ENCODE measurements at places on chromosomes 7 and 10.

DNA sequence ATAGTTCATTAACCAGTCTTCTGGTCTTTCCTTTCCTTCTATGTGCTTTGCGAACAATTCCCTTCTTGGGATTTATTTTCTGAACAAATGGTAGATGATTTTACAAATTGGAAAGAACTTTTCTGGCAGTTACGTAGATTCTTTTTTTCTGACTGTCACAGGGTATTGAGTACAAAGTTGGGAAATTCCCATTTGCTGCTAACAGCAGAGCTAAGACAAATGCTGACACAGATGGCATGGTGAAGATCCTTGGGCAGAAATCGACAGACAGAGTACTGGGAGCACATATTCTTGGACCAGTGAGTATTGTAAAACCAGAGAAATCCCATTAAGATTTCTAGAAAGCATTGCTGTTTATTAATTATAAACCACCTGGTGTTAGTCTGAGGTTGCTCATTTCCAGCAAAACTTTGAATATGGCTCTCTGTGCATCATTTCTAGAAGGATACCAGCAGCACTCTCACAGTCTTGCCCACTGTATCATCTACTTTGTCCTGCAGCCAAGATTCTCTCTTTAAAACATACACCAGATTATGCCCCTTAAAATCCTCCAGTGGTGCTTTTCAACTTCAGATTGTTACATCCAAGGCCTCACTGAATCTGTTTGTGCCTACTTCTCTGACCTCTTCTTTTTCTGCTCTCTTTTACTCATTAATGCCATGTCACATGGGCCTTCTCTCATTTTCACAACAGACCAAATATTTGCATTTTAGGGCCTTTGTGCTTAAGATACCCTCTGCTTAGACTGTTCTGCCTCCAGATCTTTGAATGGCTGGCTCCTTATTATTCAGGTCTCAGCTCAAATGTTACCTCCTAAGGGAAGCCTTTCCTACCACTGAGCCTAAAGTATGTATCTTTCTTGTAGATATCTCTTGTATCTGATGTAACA lies 27.0 kb downstream of the DLD start:
- no peak for DNase-seq

- DNase-seq = no peak
Measured at GRCh38 chr10:78752221-78752620, 316.5 kb upstream of the ZMIZ1 start.

DNA sequence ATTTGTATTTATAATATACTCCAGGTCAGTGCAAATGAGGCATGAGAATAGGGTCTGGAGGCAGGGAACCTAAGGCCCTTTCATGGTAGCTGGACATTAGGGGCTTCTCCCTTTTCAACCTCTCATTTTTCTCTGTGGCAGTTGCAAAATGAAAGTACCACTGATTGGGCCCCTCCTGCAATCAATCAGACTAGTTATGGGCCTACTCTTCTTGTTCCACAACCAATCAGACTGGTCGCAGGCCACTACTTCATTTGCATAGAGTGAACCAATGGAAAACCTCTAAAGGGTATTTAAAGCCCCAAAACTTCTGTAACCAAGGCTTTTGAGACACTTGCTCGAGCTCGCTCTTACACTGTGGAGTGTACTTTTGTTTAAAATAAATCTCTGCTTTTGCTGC lies 10.0 kb upstream of the PRPS1L1 start:
- DNase-seq = no peak

- no peak for DNase-seq
Measured at GRCh38 chr7:44163591-44163990, 22.5 kb upstream of the MYL7 start.

DNA sequence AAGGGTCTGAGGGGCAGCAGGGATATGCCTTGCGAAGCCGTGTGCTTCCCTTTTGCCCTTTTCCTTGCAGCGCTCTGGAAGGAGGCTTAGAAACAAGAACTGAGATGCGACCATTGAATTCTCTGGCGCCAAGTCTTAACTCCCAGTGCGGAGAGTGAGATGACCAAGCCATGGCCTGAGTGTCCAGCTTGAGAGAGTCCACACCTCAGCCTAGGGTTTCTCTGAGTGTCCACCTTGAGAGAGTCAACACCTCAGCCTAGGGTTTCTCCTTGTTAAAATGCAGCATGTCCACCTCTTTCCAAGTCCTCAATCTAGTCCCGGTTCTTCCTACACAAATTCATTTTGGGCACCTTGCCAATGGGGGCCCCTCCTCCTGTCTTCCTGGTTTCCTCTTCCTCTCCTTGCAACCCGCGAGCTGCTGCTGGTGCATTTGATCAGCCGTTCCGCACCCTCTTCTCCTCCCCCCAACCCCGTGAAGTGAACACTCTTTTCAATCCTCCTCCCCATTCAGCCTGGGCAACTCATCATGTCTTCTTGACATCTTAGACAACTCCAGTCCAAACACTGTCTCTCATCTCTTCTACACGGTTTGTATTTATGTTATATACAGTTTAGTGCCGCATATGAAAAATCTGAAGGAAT lies 178.2 kb upstream of the PITRM1 start:
- DNase-seq = no peak

GRCh38 chr10:130606001-130606405 lies 469.8 kb downstream of the GLRX3 start:
- DNase-seq = no peak

GRCh38 chr10:25294032-25294926 lies 119.5 kb downstream of the GPR158 start:
- DNase-seq = no peak

GRCh38 chr7:156898938-156899337 lies 6.0 kb upstream of the LMBR1 start:
- no peak for DNase-seq

DNA sequence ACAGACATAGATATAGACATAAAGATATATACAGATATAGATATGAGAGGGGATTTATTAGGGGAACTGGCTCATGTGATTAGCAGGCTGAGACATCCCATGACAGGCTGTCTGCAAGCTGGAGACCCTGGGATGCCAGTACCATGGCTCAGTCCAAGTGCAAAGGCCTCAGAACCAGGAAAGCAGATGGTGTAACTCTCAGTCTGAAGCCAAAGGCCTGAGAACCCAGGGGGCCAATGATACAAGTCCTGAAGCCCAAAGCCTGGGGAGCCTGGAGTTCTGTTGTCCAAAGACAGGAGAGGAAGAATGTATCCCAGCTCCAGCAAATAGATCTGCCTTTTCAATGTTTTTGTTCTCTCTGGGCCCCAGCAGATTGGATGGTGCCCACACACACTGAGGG lies 5.5 kb downstream of the NCOA4 start:
- no peak for DNase-seq

- peak; percentile 96 for DNase-seq
Measured at GRCh38 chr7:28355635-28356319, 56.5 kb upstream of the CREB5 start.

DNA sequence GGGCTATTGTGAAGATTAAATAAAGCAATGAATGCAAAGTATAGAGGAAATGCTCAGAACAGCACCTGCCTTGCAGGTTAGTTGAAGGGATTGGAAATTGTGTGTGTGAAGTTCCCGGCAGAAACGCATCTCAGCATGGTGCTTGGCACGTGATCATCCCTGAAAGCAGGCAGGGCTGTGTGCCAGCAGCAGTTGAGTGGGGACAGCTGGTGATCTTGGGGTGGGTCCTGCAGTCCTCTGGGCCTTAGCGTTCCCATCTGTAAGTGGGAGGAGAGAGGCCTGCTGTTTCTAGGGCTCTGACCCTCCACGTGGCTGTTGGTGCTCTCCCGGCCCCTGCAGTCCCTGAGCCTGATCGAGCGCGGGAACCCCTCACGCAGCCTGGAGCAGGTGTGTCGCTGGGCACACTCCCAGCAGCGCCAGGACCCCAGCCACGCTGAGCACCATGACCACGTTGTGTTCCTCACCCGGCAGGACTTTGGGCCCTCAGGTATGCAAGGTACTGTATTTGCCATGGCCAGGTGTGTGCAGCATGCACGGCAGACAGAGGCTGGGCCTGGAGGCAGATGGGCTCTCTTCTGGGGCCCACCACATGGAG lies 55.3 kb downstream of the TBATA start:
- peak; percentile 72 for DNase-seq

DNA sequence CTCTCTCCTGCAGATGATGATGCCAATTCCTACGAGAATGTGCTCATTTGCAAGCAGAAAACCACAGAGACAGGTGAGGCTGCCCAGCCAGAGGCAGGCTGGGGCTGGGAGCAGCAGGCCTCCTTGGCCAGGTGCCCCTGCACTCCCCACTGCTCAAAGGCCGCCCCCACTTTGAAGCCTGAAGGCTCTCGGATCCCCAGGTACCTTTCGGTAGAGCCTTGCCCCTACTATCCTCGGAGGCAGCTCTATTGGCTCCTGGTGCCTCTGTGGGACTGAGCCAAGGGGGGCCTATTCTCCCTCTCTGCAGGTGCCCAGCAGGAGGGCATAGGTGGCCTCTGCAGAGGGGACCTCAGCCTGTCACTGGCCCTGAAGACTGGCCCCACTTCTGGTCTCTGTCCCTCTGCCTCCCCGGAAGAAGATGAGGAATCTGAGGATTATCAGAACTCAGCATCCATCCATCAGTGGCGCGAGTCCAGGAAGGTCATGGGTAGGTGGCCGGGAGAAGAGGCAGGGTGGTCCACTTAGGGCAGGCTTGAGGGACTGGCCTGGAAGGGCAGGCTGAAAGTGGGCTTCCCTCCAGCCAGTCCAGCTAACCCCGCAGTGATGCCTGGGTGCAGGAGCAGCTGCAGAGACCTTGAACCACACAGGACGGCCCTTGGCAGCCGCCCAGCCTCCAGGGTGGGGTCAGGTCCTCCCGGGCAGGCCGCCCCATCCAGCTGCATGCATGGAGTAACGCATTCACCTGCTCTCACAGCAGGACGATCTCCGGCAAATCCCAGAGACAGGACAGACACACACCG lies 14.1 kb downstream of the LAT2 start:
- no peak for DNase-seq

GRCh38 chr7:36625247-36625646 lies 99.0 kb downstream of the AOAH start:
- DNase-seq = no peak

DNA sequence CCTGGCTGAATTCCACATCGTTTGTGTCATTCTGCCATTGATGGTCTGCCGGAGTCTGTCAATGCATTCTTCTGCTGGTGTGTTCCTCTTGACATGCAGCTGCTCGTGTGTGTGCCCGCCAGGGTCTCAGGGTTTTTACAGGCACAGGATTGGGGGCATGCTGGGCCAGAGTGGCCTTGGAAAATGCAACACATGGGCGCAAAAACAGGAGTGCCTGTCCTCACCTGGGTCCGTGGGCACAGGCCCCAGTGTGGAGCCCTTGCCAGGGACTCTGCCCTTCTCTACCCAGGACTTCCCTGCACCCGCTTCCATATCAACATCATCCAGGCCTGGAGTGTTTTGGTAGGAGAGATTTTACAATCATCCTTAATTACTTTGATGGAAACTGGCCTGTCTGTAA lies 340.7 kb downstream of the KIF20B start:
- no peak for DNase-seq

DNA sequence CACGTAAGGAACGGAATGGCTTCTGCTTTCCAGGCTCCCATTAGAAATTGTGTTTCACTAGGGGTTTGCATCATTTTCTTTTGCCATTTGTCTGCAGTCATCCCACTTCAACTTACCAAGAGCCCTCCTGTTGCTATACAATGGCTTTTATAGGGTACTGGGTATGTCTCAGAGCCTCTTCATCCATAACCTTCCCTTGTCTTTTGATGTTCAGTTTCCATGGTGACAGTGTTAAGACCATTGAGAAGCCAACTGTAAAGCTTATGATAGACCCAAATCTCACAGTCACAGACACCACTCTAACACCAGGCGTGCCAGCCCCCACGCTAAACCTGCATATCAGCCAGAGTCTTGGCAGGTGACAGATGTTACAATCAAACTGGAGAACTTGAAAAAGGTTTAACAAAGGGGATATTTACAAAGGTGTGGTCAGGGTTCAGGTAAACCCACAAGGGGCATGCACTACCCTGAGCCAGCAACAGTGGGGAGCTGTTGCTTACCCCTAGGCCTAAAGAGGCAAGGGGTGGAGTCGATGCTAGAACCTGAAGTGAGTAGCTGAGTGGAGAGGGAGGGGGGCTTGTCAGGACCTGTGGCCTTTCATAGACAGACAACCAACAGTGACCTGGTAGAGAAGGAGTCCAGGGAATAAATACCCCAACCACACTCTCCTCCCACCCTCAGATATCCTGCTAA lies 53.2 kb upstream of the ABLIM1 start:
- no peak for DNase-seq

GRCh38 chr10:124732931-124733570 lies 11.1 kb downstream of the FAM53B start:
- DNase-seq = no peak

GRCh38 chr7:135853499-135853898 lies 104.9 kb upstream of the FAM180A start:
- no peak for DNase-seq

DNA sequence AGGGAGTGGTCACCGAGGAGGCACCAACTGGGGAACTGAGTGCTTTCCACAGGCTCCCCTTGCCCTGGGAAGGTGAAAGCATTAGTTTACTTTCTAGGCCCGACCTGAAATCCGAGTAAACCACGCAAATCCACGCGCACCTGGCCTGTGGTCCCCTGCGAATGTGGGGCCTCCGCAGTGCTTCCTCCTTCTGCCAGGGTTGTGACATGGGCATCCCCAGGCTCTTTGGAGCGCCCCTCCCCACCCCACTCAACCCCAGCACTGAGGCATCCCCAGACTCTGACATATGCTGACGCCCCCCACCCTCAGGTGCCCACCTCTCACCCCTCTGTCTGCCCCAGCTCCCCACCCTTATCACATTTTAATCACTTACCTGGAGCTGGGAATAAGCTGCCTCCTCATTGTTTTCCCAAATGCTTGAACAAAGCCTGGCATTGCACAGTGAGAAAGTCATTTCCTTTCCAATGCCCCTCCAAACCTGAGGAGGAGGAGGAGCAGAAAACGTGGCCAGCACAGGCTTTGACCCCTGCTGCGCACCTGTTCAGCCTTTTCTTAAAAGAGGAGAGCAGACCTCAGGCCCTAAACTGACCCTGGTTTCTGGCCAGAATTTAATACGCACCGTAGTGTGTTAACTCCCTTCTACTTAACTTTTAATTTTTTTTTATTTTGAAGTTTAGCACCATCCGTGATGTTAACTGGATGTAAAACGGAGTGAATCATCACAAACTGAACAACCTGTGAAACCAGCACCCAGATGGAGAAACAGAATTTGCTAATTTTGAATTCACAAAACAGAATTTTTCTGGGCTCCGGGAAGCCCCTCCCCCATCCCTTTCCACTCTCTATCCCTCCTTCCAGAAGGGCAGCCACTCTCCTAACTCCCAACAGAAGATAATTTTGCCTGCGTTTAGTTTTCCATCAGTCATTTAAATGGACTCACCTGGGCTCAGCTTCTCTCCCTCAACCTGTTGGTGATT lies 129.4 kb downstream of the WDR11 start:
- DNase-seq = no peak
